Right atrium auricular region (tissue), 2 donors: ENCODE measurements at places on chromosomes 3 and 15. TPM values are rescaled to one million over a fixed set of nuclear protein-coding genes. Genes with fewer than 3 reads are reported as not detected.

Gene AADAC
- total RNA-seq = 0.39 TPM

Gene WDR93
- total RNA-seq = not detected

Gene ARHGAP31
- 33.1 TPM for total RNA-seq

Gene C2CD4A
- total RNA-seq = not detected

Gene AMT
- total RNA-seq = 6.6 TPM

Gene ITIH1
- not detected for total RNA-seq

Gene SUMF1
- total RNA-seq = 12.1 TPM

Gene KBTBD12
- total RNA-seq = 4.4 TPM

Gene DLL4
- total RNA-seq = 9.8 TPM

Gene C3orf49
- not detected for total RNA-seq
